COLO829 (cell line): ENCODE measurements at places on chromosomes 1 and 21.
A peak's percentile ranks its signal among the peaks of the same experiment; 100 is the strongest.

- DNase-seq = peak; percentile 76
Observed at GRCh38 chr1:186304982-186305949, 69.8 kb downstream of the TPR start.

- DNase-seq = no peak
Observed at GRCh38 chr1:59012378-59012777, 228.5 kb upstream of the JUN start.

DNA sequence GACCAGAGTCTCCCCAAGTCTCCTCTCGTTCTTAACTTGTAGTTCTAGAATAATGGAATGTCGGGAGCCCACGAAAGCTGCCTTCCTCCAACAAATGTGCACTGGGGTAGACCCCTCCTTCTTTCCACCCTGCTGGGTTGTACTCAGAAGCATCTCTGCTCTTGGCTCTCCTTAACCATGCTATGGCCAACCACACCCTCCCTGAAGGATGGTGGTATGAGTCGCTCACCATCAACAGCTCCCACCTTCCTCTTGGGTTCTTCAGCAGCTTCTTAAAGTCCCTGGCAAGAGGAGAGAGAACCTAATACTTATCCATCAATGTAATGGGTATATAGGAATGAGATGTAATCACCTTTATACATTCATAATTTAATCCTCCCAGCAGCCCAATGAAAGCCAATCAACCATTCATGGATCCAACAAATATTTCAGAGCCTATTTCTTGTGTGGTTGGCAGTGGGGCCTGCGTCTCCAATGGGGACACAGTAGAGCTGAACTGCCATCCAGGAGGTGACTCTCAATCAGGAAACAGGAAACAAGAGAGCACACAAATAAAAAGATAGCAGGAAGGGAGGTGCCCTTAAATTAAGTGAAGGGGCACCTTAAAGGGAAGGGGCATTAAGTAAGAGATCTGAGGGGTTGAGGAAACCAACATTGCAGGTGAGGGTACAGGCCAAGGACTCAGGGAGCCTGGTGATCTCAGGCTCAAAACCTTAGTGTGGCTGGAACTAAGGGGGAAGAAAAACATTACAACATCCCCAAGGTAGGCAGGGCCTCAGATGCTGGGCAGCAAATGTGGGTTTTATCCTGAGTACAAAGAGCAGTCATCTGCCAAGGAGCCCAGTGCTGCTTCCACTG is 64.4 kb upstream of the ETS2 start:
- no peak for DNase-seq

GRCh38 chr1:115084902-115085511 is 4.3 kb downstream of the TSPAN2 start:
- DNase-seq = no peak

DNA sequence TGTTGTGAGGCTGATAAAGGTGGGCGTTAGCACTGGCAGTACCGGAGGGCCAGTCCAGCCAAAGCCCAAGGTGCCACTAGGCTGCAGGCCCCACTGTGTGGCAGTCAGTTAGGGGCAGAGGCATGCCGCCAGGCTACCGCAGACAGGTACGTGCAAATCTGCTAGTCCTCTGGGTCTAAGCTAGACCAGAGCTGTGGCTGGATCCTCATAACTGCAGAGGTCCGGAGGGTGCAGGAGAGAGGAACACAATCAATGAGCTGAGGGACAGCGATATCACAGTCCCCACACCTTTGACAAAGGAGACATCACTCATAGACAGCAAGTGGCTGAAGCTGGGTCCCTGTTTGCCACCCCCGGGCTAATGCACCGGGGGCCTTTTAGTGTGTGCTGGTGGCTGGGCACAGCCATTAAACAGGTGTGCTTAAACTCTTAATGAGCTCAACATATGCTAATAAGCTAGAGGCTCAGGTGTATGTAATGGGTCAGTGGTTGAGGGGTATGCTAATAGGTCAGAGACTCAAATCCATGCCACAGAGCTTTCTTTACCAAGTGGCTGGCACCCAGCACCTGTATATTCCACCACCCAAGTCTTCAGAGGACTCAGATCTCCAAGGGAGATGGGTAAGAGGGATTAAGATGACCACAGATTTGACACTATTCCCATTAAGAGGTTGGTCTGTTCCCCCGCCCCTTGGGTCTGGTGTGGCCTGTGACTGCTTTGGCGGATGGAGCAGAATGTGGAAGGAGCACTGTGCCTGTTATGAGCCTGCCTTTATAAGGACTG is 82.0 kb downstream of the GLIS1 start:
- DNase-seq = no peak
